Large intestine (tissue), 12 donors: ENCODE measurements at places on chromosomes 12 and 14. TPM values are rescaled to one million over a fixed set of nuclear protein-coding genes. Genes with fewer than 3 reads are reported as not detected.
A peak's percentile ranks its signal among the peaks of the same experiment; 100 is the strongest.

- DNase-seq: no peak
Observed at GRCh38 chr12:119634743-119635142, 33.2 kb upstream of the PRKAB1 start.

- peak; percentile 48 for DNase-seq
Observed at GRCh38 chr12:51118706-51119105, 35.3 kb upstream of the CSRNP2 start.

- DNase-seq: no peak
Observed at GRCh38 chr12:108315486-108316105, 23.5 kb downstream of the CMKLR1 start.

Gene DRAM1
- polyA plus RNA-seq: 7.8 TPM

Gene ANG
- polyA plus RNA-seq: 43.6 TPM
